Stimulated activated CD8-positive, alpha-beta memory T cell treated with anti-CD3 and anti-CD28 coated beads, Interleukin-2, amount 100 ng/mL, for 1 hour (primary cell): ENCODE measurements at places on chromosomes 12 and 14.

DNA sequence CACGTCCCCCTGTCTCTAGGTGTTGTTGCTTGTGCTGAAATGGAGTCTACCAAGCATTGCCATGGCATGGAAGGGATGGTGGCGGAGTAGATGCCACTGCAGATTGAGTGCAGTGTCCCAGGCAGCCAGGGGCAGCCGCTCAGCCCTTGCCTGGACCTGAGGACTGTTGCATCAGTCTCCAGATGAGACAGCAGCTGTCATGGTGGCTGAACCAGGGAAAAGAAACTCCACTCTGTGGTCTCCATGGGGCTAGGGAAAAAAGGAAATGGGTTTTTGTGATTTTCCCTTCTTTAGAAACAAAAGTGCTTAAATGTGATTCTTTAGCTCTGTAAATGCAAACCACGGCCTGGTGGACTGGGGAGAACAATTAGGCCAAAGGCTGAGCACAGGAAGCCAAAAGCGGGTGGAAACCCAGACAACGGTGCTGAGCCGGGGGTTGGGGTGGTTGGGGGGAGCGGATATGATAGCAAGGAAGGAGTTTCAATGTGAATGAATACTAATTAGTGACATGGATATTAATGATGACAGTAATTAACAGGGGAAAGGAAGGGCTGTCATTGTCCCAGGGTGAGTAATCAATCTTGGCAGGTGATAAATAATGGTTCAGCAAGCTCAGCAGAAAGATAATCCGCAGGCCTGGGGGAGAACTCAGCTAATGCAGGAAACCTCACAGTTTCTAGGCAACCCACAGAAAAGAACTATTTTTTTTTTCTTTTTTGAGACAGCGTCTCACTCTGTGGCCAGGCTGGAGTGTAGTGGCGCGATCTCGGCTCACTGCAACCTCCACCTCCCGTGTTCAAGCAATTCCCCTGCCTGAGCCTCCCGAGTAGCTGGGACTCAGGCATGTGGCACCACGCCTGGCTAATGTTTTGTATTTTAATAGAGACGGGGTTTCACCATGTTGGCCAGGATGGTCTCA is 442.6 kb downstream of the DPF3 start:
- DNase-seq, result no peak

GRCh38 chr12:65300679-65301349 is 22.3 kb downstream of the MSRB3 start:
- no peak for DNase-seq

DNA sequence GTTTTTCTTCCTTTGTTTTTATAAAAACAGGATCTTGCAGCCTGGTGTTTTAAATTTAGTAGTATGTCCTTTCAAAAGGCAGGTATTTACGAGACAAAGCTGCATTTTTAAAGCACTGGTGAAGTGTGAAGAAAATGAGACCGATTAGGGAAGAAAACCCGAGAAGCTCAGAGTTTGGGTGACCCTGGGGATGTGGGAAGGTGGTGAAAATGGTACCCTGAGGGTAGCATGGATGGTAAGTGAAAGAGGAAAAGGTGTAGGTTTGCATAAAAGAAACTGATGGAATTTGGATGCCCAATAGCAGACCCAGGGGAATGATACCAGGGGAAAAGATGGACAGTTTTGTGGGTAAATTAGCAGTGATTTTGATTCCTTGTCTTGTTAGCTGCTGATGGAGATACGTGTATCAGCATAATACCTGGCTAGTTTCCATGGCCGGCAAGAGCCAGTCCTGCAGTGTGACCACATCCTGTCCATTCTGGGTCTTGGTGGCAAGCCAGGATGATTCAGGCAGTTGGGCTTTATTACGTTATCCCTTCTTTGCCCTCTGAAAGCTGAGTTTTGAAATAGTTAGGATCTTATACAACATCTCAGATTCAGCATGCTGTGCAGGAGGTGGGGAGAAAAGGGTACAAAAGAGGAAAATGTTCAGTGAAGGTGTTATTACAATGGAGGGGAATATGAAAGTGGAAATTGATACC is 8.9 kb downstream of the BICD1 start:
- no peak for DNase-seq

- no peak for DNase-seq
Observed at GRCh38 chr12:79415321-79415720, 275.4 kb downstream of the PAWR start.

GRCh38 chr12:104604995-104605675 is 148.4 kb downstream of the CHST11 start:
- no peak for DNase-seq

GRCh38 chr12:122834921-122835749 is at the start of gene HIP1R:
Gene HIP1R, plus strand, starts transcription at chr12:122835457. Its CDS starts 94 bp downstream, at chr12:122835551.
- DNase-seq, result peak; percentile 37

GRCh38 chr12:77189458-77189857 is 124.1 kb upstream of the E2F7 start:
- DNase-seq, result no peak
